CD8-positive, alpha-beta memory T cell (primary cell): ENCODE measurements at places on chromosomes 5 and 9. TPM values are rescaled to one million over a fixed set of nuclear protein-coding genes. Genes with fewer than 3 reads are reported as not detected.
A peak's percentile ranks its signal among the peaks of the same experiment; 100 is the strongest.

ARRDC1 gene
- 35.2 TPM for total RNA-seq

MSX2 gene
- total RNA-seq: not detected

G3BP1 gene
- total RNA-seq: 371 TPM

PCDHA11 gene
- not detected for total RNA-seq

FOXD4L5 gene
- total RNA-seq: not detected

PCDHGB7 gene
- total RNA-seq: not detected

PCDHB3 gene
- total RNA-seq: not detected

PCDHGA9 gene
- total RNA-seq: not detected

- no peak for DNase-seq
Observed at GRCh38 chr5:128097781-128098180, 14.2 kb downstream of the SLC12A2 start.

GRCh38 chr5:75337366-75338021 is 474 bp downstream of the HMGCR start:
- peak; percentile 27 for DNase-seq

GRCh38 chr5:64497386-64497785 is 8.4 kb upstream of the RGS7BP start:
- no peak for DNase-seq

GRCh38 chr5:153223376-153223775 is 267.1 kb upstream of the GRIA1 start:
- no peak for DNase-seq

DNA sequence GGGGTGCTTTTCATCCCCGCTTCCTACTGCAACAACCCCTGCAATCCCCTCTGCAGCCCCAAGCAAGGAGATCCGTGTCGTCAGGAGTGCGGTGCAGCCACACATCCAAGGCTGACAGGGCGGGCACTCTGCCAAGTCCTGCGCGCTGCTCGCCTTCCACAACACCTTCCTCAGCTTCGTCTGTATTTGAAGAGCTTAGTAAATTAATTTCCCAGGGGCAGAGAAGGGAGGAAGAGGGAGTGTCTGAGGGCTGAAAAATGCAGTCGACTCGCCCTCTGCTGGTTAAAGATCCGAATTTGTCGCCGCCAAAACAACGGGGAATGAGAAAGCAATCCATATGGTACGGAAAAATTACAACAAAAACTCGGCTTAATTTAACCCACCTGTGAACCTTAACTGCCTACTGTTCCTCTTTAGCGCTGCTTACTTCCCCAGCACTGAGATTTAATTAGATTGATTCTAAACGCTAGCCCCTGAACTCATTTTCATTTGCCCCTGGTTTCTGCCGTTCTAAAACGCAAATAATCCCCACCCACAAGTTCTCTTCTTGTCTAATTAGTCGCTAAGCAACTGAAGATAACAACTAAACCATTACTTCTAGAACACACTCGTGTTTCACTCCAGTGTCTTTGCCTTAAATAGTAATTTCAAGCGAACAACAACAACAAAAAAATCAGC is 10.9 kb upstream of the PCDHB1 start:
- DNase-seq: no peak

DNA sequence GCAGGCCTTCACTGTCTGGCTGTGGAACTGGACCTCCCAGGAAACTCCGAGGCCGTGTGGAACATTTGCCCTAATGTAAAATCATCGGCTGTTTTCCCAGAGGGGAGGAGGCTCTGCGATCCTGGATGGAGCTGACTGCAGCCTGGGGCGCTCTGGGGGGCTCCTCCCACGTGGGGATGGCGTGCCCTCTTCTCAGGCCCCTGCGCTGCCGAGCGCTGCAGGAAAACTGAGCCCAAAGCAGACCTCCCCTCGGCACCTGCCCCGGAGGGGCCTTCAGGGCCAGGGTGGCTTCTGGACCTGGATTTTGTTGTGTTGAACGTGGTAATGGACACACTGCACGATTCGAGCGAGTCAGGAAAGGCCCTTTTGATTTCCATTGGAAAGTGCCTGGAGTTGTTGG is 23.9 kb downstream of the HNRNPH1 start:
- no peak for DNase-seq

DNA sequence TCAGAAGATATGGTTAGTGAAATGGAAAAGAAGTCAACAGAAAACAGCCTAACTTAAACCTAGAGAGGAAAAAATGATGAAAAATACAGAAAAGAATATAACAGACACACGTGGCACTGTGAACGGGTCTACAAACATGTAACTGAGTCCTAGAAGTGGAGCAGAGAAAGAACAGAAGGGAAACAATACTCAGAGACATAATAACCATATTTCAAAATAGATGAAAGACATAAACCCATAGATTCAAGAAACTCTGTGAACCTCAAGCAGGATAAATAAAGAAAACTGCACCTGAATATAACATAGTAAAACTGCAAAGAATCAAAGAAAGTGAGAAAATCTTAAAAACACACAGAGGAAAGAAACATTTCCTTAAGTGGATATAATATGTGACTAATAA is 67.7 kb upstream of the GOLGA1 start:
- DNase-seq: no peak

- DNase-seq: no peak
Observed at GRCh38 chr5:139998837-139999236, 44.3 kb downstream of the NRG2 start.

GRCh38 chr5:139839918-139840317 is 44.3 kb downstream of the PSD2 start:
- DNase-seq: no peak

- no peak for DNase-seq
Observed at GRCh38 chr5:39461007-39461682, 36.4 kb upstream of the DAB2 start.

- DNase-seq: no peak
Observed at GRCh38 chr9:76232861-76233489, 161.3 kb downstream of the RFK start.
